ENCODE measurements at places on chromosomes 13 and 19. TPM values are rescaled to one million over a fixed set of nuclear protein-coding genes. Genes with fewer than 3 reads are reported as not detected.

KLK5 gene
- total RNA-seq, result 11.5 TPM

FLT3LG gene
- total RNA-seq, result 2.4 TPM

ZNF730 gene
- 8.5 TPM for total RNA-seq

KCNRG gene
- 1.4 TPM for total RNA-seq

LGALS7B gene
- not detected for total RNA-seq

CEACAM3 gene
- total RNA-seq, result not detected

GPR12 gene
- total RNA-seq, result not detected
